ENCODE measurements at places on chromosomes 12 and 14. TPM values are rescaled to one million over a fixed set of nuclear protein-coding genes. Genes with fewer than 3 reads are reported as not detected.

LHX5 gene
- total RNA-seq = not detected

GRCh38 chr14:86311151-86311550 is 781.2 kb downstream of the FLRT2 start:
- DNase-seq = no peak

ADGRD1 gene
- 39.5 TPM for total RNA-seq

MIP gene
- not detected for total RNA-seq

SCNN1A gene
- total RNA-seq = 29.0 TPM

GRCh38 chr12:128916425-128916824 is 63.1 kb downstream of the GLT1D1 start:
- no peak for DNase-seq

CCDC197 gene
- not detected for total RNA-seq

DAD1 gene
- 223 TPM for total RNA-seq

MSI1 gene
- 2.0 TPM for total RNA-seq

GRCh38 chr12:23093488-23093887 is 468.5 kb downstream of the ETNK1 start:
- no peak for DNase-seq

DNA sequence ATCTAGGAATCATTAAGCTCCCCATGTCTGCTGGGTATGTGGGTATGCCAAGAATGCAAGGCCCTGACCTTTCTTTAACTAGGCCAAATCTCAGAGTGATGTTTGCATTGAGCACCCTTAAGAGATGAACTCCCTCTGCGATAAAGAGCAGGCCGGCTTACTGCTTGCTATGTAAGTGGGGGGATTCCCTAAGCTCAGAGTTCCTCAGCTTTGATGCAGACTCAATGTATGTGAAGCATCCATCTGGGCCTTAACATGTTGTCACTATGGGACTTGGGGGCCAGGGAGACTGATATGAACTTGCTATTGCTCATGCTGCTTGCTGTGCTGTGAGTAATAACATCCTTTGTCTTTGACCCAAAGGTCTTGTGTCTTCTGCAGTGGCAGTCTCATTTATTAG is 149.7 kb downstream of the C12orf75 start:
- DNase-seq = no peak

ARHGDIB gene
- 185 TPM for total RNA-seq

DNA sequence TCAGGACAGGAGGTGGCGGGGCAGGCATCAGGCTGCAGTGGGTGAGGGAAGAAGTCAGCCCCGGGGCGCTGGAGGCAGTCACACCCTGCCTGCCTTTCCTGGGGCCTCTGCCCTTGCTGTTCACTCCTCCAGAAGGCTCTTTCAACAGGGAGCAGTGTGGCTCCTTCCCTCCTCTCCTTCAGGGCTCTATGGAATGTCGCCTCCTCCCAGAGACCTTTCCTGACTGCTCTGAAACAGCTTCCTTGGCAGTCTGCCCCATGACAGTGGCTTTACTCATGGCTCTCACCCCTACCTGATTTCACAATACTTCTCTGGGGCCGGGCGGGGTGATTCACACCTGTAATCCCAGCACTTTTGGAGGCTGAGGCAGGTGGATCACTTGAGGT is 7.1 kb downstream of the RHOF start:
- no peak for DNase-seq

FAM222A gene
- not detected for total RNA-seq

OR11G2 gene
- total RNA-seq = not detected

CD163L1 gene
- 2.6 TPM for total RNA-seq

GRCh38 chr14:51624955-51625569 is 26.6 kb upstream of the FRMD6 start:
- DNase-seq = no peak

TMEM233 gene
- 0.19 TPM for total RNA-seq

GRCh38 chr14:75636100-75636692 is 24.5 kb downstream of the ERG28 start:
- DNase-seq = no peak

- DNase-seq = no peak
Measured at GRCh38 chr12:103820881-103821489, 20.0 kb downstream of the NT5DC3 start.

DNA sequence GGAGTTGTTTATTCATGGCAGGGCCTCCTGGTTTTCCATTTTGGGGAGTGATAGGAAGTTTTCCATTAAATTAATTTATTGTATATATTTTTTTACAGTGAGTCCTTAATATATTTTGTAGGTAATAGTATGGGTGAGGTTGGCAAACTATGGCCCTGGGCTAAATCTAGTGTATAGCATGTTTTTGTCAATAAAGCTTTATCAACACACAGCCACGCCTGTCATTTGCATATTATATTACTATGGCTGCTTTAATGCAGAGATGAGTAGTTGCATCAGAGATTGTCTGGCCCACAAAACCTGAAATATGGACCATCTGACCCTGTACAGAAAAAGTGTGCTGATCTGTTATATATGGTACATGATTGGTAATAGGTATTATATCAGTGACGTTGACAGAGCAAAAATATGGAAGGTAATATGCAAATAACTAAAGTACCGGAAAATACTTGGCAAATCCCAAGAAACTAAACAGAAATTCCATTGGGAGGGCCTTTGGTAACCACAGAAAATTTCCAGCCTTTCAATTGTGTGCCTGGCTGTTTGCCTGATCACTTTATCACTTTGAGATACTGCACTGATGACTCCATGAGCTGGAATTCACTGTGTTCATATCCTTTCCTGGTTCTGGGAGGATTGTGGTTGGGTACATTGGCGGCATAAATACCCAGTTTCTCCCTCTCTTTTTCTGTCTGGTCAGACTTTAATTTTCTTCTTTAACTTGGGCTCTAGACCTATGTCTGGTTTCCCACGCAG is 61.7 kb upstream of the RFLNA start:
- no peak for DNase-seq

- no peak for DNase-seq
Measured at GRCh38 chr12:106044773-106045172, 94.0 kb downstream of the NUAK1 start.

DNA sequence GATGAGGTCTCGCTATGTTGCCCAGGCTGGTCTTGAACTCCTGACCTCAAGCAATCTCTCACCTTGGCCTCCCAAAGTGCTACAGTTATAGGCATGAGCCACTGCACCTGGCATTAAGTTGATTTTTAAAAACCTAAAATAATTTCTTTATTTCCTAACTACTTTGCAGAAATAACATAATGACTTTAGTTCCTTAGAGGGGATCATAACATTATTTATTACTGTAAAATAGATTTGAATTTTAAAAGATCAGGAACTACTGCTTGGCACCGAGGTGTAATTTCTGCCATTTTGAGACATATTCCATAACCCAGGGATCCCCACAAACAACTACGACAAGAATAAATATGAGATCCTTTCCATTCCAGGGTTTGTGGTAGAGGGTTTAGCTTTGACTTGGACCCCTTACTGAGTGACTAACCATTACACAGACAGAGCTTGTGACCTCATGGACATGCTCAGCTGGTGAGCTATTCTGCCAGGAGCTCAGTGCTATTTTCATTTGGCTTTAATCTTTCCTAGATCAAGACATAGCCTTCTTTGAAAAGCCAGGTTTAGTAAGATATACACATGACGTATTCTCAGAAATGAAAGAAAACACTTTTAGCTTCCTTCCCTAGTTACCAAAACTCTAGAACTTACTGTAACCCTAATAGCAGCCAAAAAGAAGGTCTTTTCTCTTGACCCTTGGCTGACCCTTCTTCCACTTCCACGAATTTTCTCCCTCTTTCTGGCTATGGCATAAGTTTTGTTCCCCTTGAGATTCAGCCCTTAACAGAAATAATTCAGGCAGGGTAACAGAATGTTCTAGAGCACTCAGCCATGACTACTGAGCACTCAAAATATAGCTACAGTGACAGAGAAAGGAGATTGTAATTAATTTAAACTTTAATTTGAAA is 75.1 kb upstream of the NUDT4 start:
- DNase-seq = no peak

DNA sequence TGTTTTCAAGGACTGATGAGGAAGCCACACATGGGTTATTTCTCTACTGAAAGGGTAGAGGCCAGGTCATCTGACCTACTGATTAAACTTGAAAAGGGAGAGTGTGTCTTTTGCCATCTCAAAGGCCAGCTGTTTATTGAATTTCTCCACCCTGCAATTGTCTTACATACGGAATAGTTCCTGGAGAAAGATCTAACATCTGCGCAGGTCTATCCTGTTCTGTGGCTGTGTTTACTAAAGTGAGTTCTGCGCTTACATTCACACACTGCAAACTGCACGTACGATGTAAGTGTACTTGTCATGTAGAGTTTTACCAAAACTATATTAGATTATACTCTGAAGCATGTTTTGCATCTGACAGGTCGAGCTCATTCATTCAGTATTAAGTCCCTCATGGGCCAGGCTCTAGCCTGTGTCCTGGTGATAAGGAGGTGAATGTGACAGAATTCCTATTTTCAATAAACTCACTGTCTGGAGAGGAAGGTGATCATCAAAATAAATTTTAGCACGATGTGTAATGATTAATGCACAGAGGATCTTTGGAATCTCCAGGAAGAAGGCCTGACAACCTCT is 96.6 kb downstream of the PRKCH start:
- DNase-seq = no peak

MAPKAPK5 gene
- 33.1 TPM for total RNA-seq

PRIM1 gene
- total RNA-seq = 6.8 TPM

KRT6B gene
- 0.46 TPM for total RNA-seq

DNA sequence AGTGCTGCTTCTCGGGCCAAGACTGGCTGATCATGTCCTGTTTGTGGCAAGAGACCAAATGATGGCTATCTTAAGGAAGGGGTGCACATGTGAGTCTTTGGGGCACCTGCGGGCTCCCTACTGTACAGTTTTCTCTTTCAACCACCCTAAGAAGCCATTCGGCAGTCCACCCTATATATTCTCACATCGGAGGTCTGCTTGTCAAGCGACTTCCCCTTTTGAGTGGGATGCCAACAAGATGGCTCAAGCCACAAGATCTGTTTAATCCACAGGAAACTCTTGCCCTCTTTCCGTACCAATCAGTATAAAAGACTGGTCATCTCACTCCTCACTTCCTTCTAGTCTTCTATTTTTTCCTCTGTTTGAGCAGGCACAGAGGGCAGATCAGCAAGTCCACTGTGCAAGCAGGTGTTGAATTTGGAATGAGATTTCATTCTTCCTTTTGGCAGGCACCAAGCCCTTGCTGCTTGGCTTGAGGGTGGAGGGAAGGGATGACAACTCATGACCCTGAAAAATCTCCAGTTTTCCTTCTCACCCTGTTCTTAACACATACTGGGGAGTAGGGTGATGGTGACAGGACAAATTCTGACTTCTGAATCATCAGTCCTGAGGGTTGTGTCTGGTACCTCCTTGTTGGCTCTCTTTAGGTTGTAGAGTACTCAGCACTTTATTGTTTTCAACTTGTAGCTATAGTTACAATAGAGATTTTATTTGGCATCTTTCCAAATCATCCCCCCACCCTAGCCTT is 17.6 kb downstream of the LACRT start:
- DNase-seq = no peak

GRCh38 chr14:20429801-20430669 is 5.9 kb downstream of the KLHL33 start:
- DNase-seq = no peak

APOLD1 gene
- total RNA-seq = 109 TPM

GRCh38 chr12:96121271-96121711 is 72.9 kb upstream of the ELK3 start:
- no peak for DNase-seq

DNA sequence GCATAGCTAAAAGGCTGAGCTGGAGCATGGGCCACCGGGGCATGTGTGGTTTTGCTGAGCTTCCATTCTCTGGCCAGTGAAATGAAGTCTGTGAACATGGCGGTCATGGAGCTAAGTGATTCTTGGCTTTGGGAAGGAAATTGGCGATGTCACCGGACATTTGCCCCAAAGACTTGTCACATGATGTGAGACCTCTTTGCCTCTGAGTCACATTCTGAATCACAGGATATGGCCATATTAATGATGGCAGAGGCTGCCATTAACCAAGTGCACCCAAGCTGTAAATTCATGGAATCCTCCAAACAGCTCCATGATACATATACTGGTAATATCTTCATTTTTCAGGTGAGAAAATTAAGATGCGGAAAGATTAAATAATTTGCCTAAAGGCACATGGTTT is 27.4 kb upstream of the BATF start:
- DNase-seq = no peak

DNA sequence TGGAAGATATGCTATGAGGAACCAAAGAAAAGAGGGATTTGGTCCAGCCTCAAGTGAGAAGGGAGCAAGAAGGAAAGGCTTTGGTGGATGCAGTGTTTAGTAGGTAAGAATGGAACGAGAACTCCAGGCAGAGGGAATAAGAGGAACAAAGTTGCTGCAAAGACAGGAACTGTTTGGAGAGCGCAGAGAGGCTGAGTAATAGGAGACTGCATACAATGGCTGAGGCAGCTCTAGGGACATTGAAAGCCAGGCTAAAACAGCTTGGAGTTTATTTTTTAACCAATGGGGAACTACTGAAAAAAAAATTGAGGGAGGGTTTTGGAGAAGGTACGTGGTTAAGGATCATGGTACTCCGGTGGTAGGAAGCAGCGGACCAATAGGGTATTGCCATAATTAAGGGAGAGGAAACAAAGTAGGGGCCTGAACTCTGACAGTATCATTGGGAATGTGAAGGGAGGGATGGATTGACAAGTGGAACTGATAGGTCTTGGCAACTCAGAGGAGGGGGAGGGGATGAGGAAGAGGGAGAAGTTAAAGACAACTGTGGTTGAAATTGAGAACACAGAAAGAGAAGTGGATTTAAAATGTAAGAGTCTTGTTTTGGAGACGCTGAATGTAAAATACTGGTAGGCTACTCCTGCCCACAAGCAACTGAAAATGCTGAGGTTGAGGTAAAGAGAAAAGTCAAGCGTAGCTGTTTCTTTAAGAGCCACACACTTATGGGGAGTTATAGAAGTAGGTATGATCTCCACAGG is 4.8 kb downstream of the ASCL4 start:
- no peak for DNase-seq

- no peak for DNase-seq
Measured at GRCh38 chr14:88297306-88297705, 25.8 kb downstream of the KCNK10 start.

DNA sequence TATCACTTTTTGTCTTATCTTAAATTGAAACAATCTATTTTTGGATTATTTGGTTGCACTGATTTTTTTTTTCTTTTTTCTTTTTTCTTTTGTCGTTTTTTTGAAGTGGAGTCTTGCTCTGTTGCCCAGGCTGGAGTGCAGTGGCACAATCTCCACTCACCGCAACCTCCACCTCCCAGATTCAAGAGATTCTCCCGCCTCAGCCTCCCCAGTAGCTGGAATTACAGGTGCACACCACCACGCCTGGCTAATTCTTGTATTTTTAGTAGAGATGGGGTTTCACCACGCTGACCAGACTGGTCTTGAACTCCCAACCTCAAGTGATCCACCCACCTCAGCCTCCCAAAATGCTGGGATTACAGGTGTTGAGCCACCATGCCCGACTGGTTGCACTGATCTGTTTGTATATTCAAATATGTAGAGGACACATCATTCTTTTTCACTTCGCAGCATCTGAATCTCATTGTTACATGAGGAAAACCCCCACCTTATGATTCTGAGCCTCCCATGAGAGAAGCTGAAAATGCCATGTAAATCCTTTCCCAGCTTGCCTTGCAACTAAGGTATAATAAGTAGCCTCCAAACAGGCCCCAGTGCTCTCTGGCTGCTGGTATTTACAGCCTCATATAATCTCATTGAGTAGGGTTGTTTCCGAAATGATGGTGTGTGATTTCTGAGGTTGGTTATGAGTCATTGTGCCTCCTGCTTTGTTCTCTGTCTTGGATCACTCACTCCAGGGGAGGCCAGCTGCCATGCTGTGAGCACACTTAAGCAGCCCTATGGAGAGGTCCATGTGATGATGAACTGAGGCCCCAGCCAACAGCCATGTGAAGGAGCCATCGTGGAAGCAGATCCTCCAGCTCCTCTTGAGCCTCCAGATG is 5.2 kb upstream of the HSP90B1 start:
- no peak for DNase-seq

GRCh38 chr12:121590476-121591143 is 9.8 kb upstream of the KDM2B start:
- DNase-seq = no peak
